ENCODE measurements at places on chromosomes 11 and 22.

GRCh38 chr11:106216281-106216680, 138.8 kb downstream of the AASDHPPT start:
- no peak for DNase-seq

DNA sequence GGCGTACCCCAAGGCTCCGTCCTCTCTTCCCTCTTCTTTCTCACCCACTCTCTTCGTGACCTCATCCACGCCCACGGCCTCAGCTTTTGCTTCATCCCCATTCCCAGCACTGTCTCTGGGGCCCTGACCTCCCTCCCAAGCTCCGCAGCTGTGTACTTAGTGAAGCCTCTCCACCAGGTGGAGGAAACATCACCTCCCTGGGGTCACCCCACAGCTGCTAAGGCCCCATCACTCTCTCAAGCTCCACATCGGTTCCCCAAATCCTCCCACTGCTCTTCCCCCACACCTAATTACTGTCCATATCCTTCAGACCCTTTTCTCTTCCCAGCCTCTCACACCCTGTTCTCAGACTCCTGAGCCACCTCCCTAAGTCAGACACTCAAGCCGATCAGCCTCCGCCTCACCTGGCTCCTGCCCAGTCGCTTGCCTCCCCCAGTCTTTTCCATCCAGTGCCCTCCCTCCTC, 7.9 kb upstream of the SYT7 start:
- no peak for DNase-seq

GRCh38 chr11:125036933-125037332, 26.2 kb upstream of the SLC37A2 start:
- peak; percentile 7 for DNase-seq

DNA sequence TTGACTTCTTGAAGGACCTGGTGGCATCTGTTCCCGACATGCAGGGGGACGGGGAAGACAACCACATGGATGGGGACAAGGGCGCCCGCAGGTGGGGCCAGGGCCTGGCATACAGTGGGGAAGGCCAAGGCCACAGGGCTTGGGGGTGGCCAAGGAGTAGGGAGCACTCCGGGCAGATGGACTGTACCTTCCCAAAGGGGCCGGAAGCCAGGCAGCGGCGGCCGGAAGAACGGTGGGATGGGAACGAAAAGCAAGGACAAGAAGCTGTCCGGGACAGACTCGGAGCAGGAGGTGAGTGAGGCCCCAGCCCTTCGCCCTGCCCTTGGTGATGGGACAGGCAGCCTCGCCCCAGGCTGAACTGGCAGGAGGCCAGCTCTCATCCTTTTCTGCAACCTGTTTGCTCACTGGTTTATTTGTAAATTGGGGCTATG, 1.2 kb downstream of the DRAP1 start:
- no peak for DNase-seq

- DNase-seq = no peak
Measured at GRCh38 chr11:31246451-31247165, 122.9 kb downstream of the DCDC1 start.

DNA sequence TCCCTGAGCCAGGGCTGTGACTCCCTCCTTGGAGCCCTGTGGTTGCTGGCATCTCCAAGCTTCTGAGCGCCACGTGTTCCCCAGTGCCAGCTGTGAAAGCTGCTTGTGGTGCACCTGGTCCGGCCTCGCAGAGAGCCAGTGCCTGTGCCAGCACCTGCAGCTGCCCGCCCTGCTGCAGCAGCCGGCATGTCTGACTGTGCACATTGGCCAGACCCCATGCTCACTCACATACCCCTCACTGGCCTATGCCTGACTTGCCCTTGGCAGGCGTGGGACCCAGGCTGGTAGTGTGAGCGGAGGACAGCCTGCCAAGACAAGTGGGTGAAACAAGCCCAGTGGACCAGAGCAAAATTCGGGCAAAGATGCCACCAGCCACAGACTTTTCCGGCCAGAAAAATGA, 9.8 kb downstream of the MRPL48 start:
- DNase-seq = no peak

DNA sequence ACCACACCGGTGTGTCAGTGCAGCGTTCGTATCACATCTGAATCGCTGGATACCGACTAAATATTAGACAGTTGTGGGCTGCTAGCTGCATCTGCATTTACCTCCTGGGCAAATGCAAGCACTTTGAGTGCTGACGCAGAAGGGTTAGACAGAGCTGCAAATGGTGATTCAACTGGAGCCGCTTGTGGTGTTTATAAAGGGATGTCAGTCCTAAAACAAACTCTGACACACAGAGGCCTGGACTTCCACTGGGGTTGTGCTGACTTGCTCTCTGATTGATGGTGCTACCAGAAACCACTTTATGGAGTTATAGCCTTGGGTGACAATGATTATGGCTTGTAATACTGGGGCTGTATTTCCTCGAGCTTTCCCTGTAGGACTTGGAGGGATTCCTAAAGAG, 374.4 kb downstream of the NTM start:
- DNase-seq = no peak

GRCh38 chr11:134142536-134142935, 73.7 kb downstream of the JAM3 start:
- no peak for DNase-seq

DNA sequence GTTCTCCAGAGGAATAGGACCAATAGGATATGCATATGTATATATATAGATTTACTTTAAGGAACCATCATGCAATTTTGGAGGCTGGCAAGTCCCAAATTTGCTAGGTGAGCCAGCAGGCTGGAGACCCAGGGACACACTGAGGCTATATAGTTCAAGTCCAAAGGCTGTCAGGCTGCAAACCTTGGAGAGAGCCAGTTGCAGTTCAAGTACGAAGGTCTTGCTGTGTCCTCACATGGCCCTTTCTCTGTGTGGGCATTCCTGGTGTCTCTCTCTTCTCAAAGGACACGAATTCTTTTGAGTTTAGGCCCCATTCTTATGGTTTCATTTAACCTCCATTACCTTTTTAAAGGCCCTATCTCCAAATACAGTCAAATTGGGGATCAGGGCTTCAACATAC, 134.4 kb upstream of the SORL1-AS1 start:
- no peak for DNase-seq

- no peak for DNase-seq
Measured at GRCh38 chr22:28904211-28904896, 21.0 kb downstream of the ZNRF3 start.

DNA sequence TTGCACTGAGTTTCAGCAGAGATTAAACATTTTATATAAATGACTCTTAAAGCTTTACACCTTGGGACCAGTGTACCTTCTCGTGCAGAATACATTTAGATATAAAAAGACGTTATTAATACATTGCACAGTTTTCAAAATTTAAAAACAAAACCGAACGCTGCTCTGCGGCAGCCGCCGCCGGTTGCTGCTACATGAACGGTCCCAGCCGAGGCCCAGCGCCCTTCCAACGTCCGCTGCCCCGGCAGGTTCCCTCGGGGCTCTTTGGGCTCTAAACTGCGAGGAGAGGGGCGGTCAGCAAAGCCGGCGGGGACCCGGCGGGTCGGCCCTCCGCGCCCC, 2.0 kb downstream of the CDKN1C start:
- no peak for DNase-seq

- DNase-seq = no peak
Measured at GRCh38 chr11:103910721-103911120, 125.7 kb upstream of the DDI1 start.

DNA sequence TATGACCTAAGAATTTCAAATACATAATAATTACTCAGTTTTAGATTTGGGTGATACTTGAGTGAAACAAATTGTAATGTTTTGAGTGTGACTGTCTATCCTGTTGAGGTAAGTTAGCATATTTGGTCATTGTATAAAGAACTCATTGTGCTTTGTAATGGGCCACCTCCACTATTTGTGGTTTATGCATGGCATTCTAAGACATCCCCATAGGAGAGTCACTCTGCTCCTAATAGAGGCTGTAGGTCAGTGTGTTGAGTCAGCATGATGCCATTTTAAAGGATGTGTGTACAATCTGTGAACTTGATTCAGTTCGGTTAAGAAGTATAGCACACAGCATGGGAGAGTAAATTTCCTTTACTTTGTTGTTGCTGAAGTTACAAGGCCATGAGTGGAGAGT, 1112.4 kb downstream of the JRKL start:
- DNase-seq = no peak

DNA sequence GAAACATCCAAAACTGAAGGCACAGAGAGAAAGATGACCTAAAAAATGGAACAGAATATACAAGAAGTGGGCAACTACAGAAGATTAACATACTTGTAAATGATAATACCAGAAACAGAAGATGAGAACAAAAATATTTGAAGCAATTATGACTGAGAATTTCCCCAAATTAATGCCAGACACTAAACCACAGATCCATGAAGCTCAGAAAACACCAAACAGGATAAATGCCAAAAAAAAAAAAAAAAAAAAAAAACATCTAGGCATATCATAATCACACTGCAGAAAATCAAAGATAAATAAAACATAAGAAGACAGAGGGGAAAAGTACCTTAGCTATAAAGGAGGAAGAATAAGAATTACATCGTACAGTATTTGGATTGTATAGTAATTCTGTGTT, 65.3 kb downstream of the JAM3 start:
- no peak for DNase-seq

- no peak for DNase-seq
Measured at GRCh38 chr11:126489836-126490660, 134.6 kb downstream of the ST3GAL4 start.

DNA sequence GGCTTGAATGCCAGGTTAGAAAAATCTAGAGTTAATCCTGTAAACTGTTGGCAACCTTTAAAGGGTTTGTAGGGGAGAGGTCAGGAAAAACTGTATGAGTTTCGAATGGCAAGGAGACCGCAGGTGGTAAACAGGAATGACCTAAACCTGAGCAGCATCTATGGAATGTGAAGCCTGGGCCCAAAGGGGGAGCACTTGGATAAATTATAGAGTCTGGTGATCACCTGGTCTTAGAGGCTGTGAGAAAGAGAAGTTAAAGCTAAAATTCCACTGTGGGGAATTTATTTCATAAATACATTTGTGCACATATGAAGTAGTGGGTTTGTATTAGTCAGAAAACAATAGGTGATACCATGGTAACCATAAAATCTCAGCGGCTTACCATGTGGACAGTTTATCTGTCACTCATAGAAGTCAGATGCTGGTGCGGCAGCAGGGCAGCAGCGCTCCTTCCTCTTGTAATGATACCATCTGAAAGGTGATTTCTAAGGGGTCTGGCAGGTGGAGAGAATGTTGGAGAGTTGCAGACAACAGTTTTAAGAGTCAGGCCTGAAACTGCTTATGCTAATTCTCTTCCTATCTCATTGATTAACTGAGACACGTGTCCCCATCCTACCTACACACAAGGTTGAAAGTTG, 1104.4 kb upstream of the CCDC90B start:
- no peak for DNase-seq

DNA sequence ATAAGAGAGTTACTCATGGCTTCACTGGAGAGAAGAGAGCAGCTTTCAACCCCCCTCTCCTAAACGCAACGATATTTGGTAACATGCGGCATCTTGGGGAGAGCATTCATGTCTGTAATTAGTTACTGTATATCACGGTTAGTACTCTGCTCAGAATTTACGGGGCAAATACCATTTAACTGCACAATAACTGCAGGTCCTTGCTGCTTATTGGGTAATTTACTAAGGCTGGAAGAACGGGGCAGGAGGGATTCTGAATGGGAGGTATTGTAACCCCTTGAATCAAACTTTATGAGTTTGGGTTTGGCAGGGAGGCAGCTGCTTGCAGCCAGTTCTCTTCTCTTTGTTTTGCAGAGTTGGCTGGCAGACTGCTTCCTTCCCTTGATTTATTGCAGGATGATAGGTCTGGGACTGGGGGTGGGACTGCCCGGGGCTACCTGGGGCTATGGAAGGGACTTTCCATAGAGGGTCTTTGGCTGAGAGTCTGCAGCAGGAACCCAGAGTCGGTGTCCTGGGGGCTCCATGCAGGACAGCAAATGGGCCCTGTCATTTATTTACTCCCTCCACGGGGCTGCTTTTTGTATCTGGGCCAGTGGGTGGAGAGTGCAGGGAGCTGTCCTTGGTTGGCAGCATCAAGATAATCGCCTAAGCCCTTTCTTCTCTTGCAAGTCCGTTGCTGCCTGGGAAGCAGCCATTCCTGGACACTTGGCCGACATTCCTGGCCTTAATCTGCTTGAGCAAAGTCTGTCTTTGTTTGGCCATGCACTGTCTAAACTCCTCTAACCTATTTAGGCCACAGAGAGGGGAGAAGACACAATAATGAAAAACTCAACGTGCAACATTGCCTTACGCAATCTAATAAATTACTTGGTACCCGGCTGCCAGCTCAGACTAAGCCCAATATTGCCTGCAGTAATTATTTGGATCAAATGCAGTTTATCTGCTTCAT, 188.9 kb downstream of the ST3GAL4 start:
- no peak for DNase-seq

DNA sequence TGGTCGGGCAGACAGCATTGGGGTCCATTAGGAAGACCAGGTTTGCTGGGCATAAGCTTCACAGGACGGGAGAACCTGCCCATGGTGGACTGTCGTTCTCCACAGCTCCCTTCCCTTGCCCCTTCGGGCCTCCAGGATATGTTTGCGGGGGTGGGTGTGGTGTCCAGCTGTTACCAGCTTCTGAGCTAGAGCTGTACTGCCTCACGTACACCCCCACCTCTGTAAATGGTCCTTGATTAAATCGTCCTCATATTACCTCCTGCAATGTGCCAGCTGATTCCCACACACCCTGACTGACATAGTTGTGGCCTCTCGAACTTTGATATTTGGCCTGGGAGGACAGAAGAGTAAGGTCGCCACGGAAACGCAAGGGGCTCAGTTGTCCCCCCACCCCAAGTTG, 16.2 kb upstream of the BCR start:
- no peak for DNase-seq

DNA sequence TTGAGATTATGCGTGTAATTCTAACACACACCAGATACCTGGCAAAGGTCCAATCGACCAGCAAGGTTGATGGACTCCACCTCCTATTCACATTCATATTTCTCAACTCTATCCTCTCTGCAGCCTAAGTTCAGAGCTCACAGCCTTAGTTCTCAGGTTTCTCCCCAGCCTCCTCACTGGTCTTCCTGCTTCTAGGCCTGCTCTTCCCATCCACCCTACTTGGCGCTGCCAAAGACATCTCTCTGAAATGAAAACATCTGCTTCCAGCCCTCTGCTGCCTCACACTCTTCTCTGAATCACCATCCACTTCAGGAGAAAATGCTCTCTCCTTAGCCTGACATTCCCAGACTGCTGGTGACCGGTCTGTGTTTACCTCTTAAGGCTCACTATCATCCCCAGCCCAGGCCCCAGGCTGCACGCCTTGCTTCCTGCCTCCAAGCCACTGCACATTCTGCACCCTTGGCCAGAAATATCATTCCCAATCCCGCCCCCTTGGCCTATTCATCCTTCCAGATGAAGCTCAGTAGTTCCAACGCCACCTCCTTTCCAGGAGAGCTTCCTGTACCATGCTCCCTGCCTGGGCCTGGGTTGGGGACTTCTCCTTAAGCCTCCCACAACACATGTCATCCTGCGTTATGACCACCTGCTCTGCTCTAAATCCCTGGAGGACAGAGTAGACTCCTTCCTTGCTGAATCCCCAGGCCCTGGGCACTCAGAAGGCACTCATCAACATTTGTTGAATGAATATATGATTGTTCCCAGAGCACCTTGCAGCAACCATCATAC, 3.5 kb downstream of the ARRB1 start:
- DNase-seq = no peak

Data from HS-27A (cell line).